Endothelial cell (in vitro differentiated cells): ENCODE measurements at places on chromosomes 16 and 17.
A peak's percentile ranks its signal among the peaks of the same experiment; 100 is the strongest.

DNA sequence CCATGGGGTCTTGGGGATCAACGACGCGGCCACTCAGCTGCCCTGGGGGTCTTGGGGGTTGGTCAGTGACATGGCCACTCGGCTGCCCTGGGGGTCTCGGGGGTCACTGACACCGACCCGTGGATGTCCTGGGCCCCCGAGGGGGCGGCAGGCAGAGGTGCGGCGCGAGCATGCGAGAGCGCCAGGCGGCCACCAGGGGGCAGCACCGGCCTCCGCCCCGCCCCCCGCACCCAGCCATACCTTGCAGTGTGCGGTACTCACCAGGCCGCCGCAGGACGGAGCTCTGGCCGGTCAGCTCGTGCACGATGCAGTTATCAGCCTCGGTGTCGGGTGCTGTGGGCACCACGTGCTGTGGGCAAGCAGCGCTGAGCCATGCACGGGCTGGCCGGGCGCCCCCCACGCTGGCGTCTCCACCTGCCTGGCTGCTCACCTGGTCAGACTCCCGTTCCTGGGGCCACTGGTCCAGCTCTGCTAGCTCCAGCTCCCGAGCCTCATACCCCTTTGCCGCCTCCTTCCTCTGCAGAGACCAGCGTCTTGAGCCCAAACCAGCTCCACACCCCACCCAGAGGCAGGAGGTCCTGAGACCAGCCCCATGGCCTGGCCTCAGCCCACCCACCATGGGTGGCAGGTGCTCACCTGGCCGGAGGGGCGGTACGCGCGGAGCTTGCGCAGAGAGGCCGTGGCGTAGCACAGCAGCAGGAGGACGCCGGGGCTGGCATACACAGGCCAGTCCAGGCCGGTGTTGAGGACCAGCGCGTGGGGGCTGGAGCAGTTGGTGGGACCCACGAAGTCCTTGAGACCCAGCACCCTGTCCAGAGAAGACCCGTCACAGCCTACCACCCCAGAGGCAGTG lies 31.2 kb downstream of the CTU2 start:
- peak; percentile 77 for DNase-seq

- DNase-seq = no peak
Measured at GRCh38 chr16:65908568-65908967, 457.9 kb upstream of the CDH5 start.

DNA sequence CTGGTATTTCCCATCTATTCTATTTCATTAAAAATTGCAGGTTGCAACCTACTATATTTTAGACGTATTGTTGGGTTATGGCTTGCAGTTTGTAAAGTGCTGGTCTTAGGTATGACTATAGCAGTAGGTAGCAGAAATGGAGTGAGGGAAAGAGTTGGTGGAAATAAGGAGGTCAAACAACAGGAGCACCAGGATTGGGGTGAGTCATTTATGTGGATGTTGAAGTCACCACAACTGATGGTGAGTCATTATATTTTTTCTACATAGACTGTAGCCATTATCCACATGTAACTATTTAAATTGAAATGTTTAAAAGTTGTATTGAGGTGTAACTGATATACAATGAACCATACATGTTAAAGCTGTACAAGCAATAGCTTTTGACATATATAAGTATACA lies 25.0 kb upstream of the HS3ST3A1 start:
- DNase-seq = no peak

GRCh38 chr17:72338847-72339790 lies 218.3 kb downstream of the SOX9 start:
- peak; percentile 48 for DNase-seq

DNA sequence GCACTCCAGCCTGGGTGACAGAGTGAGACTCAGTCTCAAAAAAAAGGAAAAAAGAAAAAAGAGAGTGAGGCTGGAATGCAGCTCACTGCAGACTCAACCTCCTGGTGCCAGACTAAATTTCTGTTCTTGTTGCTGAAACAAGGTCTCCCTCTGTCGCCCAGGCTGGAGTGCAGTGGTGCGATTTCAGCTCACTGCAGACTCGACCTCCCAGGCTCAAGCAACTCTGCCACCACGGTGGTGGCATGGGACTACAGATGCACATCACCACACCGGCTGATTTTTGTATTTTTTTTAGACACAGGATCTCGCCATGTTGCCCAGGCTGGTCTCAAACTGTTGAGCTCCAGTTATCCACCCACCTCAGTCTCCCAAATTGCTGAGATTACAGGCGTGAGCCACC lies 34.6 kb downstream of the TRIM25 start:
- no peak for DNase-seq

DNA sequence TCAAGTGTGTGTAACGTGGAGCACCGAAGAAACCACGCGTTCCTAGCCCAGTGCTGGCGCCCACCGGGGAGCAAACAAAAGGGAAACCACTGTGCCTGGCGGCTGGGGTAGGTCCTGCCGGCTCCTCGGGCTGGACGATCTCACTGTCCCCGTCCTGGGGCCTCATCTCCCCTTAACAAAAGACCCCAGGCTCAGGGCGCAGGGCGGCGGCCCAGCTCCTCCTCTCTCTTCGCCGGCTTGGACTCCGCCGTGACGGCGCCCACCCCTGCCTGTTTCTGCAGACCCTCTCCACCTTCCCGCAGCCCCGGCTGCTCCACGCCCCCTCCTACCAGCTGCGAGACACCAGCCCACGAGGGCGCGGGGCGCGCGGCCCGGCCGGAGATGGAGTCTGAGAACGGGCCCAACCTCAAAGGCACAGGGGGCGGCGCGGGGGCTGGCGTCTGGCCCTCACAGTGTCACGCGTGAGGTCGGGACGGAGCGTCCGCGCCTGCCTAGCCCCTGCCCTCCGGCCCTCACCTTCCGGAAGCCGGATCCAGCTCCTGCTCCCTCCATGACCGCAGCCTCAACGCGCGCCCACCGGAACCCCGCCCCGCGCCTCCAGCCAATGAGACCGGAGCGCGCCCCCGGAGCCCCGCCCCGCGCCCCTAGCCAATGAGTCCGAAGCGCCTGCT lies at the start of gene CENPX:
Gene CENPX, minus strand, starts transcription at position 569 of the 671 bp plus-strand sequence. Its CDS starts 17 bp downstream, at position 552.
- no peak for DNase-seq

GRCh38 chr16:56812884-56813283 lies 52.1 kb upstream of the SLC12A3 start:
- DNase-seq = no peak

- DNase-seq = no peak
Measured at GRCh38 chr16:56946767-56947603, 14.8 kb upstream of the CETP start.

- no peak for DNase-seq
Measured at GRCh38 chr17:4487820-4488716, 10.6 kb upstream of the SPNS2 start.

DNA sequence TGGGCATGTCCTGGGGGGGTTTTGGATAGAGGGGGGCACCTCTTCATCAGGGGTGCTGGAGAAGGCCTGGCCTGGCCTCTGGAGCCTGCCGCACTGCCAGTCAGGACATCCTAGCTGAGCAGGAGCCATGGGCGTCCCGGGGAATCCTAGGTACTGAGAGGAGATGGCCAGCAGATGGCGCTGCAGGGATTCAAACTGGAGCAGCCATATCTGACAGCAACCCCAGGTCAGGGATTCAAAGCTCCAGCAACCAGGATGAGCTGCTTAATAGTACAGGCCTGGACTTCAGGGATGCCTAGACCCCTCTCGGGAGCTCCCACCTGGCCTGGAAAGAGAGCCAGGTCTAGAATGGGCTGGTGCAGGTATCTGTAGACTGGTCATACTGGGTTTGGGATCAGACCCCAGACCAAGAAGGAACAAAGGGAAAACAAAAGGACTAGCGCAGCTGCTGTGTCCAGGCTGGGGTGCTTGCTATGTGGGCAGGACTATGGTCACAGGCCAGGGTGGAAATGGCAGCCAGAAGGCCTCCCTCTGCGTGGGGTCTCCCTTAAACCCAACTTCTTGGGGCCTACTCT lies 306.9 kb upstream of the RBFOX1 start:
- DNase-seq = peak; percentile 57

GRCh38 chr17:38879878-38880665 lies 10.2 kb downstream of the LASP1 start:
- DNase-seq = peak; percentile 60

DNA sequence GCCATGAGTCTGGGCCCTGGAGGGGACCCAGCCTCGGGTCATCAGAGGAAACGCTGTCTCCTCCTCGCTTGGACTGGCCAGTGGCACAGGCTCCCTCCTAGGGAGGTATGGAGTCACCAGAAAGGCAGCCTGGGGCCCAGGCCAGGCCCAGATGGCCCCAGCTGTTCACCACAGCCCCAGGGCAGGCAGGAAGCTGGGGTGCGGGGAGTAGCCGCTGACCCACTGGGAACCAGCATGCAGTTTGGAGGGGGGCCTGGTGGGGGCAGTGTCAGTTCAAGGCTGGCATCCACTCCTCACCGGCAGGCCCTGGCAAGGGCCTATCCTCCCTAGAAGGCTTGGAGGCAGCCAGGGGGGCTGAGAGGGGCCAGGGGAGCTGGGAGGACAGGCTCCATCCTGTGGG lies 48.8 kb downstream of the SDK2 start:
- DNase-seq = peak; percentile 47

DNA sequence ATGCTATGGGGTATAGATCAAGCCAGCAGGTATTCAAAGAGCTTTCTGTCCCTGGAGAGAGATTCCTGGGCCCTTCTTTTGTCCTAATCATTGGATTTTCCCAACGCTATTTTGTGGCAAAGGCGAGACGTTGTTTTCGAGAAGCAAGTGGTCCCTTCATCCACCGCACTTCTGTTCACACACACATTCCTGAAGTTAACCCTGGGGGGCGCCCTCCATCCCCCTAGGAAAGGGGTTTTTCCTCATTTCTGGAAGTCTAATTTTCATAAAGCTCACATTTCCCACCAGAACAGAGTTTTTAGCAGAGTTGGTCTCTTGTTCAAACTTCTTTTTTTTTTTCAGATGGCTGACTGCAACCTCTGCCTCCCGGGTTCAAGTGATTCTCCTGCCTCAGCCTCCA lies 11.9 kb downstream of the SCGB1C2 start:
- peak; percentile 2 for DNase-seq
